ENCODE measurements at places on chromosomes 1 and 21. TPM values are rescaled to one million over a fixed set of nuclear protein-coding genes. Genes with fewer than 3 reads are reported as not detected.

DNA sequence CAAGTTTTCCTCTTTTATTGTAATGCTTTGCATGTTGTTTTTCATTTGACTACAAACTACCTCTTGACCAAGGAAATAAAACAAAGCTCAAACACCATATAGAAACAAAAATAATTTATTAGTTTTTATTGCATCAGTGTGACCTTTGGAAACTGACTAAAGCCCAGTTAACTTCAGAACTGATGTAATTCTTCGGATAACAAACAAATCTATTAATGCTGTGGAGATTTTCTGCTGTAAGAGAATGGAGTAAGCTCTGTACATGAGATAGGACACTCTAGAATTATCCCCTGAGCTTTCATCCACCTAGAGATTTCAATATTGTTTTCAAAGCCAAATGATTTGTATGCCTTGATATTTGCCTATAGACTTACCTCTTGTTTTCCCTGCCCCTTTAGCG is 154.0 kb upstream of the KCNK2 start:
- no peak for DNase-seq

GRCh38 chr1:4002741-4003140 is 102.7 kb upstream of the C1orf174 start:
- DNase-seq: no peak

Gene CDKN2C
- total RNA-seq: 0.79 TPM

Gene INSRR
- not detected for total RNA-seq

Gene SHISA4
- total RNA-seq: 3.9 TPM
